ENCODE measurements at places on chromosomes 2 and 18. TPM values are rescaled to one million over a fixed set of nuclear protein-coding genes. Genes with fewer than 3 reads are reported as not detected.

Gene GALNT5
- 1.0 TPM for total RNA-seq

Gene PSTPIP2
- total RNA-seq: 15.0 TPM

- H3K36me3 ChIP-seq: no peaks in the 10 kb centered on the region
- H3K4me3 ChIP-seq: no peak overlapping the region
- H3K4me1 ChIP-seq: no peaks in the 10 kb centered on the region
- H3K27ac ChIP-seq: no peak overlapping the region
- DNase-seq: no peak
- no peaks in the 10 kb centered on the region for H3K27me3 ChIP-seq
These were observed 53.2 kb upstream of the CCDC85A start for GRCh38 chr2:56130463-56131070.

Gene LRATD1
- 3.2 TPM for total RNA-seq

Gene SP140L
- 4.3 TPM for total RNA-seq

Data from heart left ventricle (tissue), 16 donors.